ENCODE measurements at places on chromosomes 3 and 15.

DNA sequence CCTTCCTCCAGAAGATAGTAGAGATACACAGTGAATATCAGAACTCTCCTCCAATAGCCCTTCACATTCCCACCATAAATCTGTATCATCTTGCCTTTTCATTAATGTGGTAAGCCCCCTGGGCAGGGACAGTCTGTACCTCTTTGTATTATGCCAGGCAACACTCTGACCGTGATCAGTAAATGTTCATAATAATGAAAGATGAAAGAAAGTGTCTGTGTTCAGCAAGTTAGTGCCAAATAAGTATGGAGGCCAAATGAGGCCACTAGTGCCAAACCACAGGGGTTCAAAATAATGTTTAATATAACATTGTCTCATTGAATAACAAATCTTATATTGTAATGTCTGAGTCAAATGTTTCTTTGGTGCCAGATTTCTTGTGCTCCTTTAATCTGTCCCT is 104.3 kb downstream of the CMSS1 start:
- no peak for DNase-seq

DNA sequence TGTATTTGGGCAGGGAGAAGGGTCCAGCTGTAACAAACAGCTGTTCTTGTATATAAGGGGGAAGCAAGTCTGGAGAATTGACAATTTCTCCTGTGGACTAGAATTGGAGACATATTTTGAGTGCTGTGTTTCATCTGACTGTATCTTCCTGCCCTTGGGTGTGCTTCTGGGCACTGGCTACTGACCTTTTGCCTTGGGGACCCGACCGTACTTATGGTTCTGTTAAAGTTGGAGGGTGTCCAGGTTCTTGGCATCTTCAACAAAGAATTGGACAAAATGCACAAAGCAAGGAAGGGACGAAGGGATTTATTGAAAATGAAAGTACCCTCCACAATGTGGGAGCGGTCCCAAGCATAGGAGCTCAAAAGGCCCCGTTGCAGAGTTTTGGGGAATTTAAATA is 31.0 kb downstream of the MAP2K1 start:
- no peak for DNase-seq

DNA sequence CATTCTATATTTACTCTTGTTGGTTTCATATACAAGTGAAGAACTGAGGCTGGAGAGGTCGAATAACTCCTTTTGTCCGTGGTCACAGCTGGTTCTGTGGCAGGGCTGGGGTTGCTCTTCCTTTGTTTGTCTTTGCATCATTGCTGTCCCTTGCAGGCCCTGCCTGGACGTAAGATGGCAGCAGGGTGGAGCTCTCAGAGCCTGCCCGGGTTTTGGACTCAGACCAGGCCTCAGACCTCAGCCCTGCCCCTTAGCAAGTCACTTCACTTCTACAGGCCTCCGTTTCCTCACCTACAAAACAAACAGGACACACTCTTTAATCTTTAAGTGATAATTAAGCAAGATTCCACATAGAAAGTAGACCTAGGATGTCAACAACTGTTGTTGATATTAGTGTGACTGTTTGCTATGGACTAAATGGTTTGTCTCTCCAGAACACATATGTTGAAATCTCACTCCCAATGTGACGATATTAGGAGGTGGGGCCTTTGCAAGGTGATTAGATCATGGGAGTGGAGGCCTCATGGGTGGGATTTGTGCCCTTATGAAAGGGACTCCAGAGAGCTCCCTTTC is 65.6 kb upstream of the PLXNA1 start:
- DNase-seq = no peak

DNA sequence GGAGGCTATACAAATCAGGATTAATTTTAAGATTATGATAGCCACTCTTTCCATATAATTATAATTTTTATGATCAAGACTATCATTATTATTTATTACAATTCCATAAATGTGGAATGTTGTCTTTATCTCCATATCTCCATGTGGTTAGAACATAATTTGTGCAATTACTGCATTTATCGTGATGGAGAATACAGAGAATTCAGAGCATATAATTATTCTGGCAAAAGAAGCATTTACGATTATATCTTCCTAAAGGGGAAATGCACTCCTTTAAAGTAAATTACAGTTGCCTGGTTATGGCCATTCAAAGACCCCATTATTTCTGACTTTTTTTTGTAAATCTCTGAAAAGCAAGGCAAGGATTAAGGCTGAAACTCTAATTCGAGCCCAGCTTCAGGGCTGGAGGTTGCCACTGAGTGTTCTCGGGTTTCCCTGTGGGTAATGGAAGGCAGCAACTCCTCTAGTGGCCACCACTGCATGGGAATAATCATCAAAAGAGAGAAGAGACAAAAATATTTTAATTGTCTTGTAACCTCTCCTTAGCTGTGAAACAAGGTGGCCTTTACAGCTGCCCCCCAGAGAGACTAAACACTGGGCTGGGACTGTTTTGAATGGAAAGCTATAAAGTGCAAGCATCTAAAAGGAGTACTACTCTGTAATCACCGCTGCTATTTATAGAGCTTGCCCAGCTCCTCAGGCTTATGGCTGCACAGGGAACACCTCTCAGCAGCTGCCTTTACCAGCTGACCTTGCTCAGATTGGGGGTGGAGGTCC is 59.8 kb upstream of the PRTG start:
- DNase-seq = no peak

- no peak for DNase-seq
Observed at GRCh38 chr3:131957980-131958379, 76.8 kb downstream of the CPNE4 start.

DNA sequence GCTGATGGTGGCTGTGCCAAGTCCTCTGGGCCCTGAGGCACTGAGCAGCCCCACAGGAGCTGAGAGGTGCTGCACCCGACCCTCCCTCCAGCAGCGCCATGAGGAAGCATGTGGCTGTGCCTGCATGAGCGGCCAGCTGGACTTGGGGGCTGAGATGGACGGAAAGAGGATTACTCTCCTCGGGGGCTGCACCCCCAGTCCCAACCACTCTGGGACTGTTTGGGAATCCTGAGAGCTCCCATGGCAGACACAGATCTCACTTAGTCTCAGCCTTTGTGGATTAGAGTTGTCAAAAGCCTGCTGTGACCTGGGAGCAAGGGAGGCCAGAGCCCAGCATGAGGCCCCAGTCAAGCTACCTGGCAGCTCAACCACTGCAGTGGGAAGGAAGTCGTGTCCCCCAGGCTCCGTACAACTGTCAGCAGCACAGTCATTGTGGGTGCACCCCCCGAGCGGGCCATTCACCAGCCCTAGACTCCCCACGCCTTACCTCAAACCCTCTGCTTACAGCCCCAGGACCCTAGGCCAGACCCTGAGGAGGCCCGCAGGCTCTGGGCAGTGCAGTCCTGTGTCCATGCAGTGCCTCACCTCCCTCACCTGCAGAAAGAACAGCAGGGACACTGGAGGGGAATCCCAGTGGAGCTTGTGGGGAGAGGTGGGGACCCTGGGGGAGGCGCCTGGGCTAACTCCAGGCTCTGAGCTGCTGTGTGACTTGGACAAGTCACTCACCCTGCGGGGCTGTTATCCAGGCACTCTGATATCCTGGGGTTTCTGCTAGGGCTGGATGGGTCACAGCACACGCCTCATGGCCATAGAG is 17.1 kb downstream of the PRR23E start:
- no peak for DNase-seq

GRCh38 chr15:57892181-57892580 is 173.3 kb downstream of the ALDH1A2 start:
- DNase-seq = no peak

- DNase-seq = no peak
Observed at GRCh38 chr3:97827741-97828471, 6.1 kb downstream of the CRYBG3 start.

- no peak for DNase-seq
Observed at GRCh38 chr3:33665294-33665693, 52.8 kb downstream of the CLASP2 start.

GRCh38 chr15:43517354-43518196 is at the start of gene MAP1A:
Gene MAP1A, plus strand, starts transcription at chr15:43517608. Its CDS starts 3,866 bp downstream, at chr15:43521474.
- no peak for DNase-seq

DNA sequence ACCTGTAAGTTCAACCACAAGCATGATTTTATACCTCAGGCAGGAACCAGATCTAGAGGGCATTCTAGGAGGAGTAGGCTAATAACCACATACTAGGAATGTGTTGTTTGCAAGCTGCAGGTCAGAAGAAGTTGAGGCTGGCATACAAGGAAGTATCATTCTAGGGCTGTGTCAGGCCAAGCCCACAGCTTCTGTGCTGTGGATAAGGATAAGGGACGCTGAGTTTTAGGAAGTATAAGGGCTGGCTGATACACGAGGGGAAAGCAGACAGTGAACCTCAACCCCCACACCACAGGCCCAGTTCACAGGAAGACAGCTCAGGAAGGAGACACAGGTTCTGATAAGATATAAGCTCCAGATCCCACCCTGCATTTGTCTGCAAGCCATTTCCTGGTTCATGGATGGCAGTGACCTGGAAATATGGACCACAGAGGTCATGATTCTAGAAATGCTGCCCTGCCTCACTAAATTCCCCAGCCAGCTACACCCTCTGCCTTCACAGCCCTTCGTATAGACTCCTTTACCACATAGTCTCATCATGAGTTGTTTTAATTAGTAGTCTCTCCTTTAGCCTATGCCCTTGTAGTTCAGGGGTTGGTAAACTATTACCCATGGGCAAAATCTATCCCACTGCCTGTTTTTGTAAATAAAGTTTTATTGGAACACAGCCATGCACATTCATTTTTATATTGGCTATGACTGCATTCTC is 260.7 kb downstream of the OPA1 start:
- DNase-seq = no peak

DNA sequence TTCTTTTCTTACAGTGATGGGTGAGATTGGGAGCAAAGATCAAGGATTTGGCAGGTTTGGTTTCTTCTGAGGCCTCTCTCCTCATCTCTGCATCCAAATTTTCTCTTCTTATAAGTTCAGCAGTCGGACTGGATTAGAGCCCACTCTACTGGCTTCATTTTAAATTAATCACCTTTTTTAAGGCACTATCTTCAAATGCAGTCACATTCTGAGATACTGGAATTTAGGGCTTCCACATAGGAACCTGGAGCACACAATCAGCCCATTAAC is 56.5 kb upstream of the PLSCR4 start:
- DNase-seq = no peak

DNA sequence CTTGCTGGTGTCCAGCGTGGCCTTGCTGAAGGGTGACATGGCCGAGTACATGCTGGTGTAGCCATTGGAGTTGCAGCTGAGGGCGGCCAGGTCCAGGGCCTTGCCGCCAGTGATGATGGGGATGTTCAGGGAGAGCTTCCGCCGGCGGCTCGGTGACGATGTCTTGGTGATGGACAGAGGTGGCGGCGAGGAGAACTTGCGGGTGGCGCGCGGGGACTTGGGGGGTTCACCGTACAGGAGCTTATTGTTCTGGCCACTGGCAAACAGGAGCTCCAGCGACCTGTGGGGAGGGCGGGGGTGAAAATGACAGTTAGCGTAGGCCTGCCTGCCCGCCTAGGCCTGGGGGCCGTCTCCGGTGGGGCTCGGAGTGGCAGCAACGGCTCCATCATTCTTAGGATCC is 59.0 kb upstream of the CTSH start:
- no peak for DNase-seq

DNA sequence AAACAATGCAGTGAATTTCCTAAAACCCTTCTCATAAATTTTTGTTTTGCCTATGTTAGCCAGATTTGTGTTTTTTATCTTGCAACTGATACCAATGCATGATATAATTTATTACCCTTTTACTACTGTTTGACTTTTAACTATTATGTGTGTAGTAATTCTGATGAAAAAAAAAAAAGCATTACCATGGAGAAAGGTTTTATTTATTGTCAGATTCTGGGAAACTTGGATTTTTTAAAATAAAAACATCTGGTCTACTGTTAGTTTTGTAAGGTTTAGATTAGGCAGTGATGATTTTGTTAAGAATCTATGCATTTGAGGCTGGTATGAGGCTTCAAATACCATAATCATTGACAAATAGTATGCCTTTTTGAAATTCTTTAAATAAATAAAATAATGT is 470.4 kb upstream of the ROBO1 start:
- no peak for DNase-seq

- no peak for DNase-seq
Observed at GRCh38 chr15:29871401-29871800, 49.1 kb upstream of the TJP1 start.

- DNase-seq = no peak
Observed at GRCh38 chr15:77225646-77226045, 154.7 kb upstream of the TSPAN3 start.

GRCh38 chr15:29276366-29276765 is 6.7 kb upstream of the NSMCE3 start:
- no peak for DNase-seq

DNA sequence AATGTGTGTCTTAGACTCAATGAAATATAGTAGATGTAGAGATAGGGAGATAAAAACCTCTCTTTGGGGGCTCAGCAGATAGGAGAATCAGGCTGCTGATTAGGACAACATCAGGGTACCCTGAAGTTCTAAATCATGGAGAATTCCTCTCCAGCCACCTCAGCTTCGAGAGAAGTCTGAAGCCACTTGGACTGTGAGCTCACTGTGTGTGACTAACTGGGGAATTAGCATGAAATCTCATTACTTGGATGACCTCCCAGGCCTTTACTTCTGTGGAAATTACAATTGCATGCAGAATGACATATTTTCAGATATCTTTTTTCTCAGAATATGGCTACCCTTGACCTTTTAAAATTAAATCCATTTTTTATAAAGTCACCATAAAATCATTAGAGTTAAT is 128.0 kb upstream of the MRPL3 start:
- no peak for DNase-seq

DNA sequence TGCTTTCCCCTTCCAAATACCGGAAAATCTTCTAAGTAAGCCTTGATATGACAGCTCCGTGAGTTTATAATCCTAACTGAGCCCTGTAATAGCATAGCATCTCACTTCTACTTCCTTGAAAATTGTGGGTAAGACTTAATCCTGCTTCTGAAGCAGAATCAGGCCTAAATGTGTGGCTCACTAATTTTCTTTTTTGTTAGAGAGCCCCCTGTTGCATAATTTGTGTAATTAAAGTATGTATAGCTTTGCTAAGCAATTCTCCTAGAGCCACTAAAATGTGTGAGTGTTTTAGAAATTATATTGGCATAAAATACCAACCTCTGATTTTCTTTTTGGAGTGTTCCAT is 304.4 kb downstream of the FGF12 start:
- no peak for DNase-seq

DNA sequence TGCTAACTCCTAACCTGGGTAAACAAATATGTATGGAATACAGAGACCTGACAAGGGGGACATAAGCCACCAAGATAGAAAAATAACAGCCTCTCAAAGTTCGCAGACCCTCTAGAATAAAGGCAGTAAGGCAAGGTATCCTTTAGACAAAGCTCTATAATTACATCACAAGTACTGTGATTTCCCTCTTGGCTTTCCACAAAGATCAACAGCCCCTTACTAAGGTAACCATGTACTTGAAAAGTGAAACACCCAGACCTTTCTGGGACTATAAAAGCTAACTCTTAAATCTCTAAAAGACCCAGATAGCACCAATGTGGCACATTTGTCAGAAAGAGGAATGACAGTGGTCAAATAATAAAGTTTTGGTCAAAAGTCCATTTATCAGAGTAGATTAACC is 51.9 kb downstream of the TBL1XR1 start:
- no peak for DNase-seq

- DNase-seq = no peak
Observed at GRCh38 chr3:57689367-57690053, 3.4 kb downstream of the DENND6A start.

Measured in natural killer cell (primary cell).